ENCODE measurements at places on chromosomes 12 and 14.

GRCh38 chr12:105209091-105209490, 26.9 kb downstream of the APPL2 start:
- DNase-seq = no peak

DNA sequence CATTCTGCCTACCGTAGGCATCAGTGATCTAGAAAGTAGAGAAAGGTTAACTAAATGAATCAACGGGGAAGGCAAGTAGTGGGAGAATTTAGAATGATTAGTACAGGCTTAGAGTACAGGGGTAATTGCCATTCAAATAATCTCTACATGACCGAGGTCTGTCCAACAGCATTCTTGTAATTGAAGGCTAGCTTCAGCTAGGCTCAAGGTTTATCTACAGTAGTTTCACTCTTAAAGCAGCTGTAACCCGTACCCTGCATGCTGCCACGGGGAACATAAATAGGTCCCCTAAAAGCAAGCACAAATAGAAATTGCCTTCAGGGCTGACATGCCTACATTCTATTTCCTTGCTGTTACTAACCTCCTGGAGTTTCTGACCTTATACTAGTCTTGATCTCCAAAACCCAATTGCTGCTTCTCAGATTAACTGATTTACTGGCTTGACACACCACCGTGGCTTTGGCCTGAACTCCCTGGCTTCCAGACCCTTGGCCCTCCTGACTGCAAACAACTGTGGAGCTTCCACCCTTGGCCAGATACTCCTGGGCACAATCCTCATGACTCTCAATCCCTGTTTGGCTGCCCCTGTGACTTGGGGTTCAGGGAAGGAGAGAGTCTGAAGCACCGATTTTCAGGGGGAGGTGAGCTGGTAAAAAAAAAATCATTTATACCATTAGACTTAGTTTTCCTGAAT, 242.1 kb upstream of the FOXN3 start:
- DNase-seq = no peak

GRCh38 chr12:62865937-62866336, 69.0 kb downstream of the PPM1H start:
- no peak for DNase-seq

DNA sequence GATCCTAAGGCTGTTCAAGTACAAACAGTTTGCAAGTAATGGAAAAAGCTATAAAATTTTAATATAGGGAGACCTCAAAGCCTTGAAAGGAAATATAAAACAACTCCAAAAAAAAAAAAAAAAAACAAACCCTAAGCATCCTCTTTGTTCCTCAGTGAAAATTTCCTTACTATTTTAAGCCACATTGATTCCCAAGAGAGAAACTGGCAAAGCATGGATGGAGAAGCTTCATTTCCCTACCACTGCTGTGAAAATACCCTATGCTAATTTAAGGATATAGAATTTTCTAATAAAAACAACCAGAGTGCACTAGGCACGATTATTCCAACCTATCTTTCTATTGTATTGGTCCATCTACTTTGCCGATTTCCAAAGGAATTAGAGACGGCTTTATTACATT, 283.1 kb downstream of the CACNA1C start:
- no peak for DNase-seq

DNA sequence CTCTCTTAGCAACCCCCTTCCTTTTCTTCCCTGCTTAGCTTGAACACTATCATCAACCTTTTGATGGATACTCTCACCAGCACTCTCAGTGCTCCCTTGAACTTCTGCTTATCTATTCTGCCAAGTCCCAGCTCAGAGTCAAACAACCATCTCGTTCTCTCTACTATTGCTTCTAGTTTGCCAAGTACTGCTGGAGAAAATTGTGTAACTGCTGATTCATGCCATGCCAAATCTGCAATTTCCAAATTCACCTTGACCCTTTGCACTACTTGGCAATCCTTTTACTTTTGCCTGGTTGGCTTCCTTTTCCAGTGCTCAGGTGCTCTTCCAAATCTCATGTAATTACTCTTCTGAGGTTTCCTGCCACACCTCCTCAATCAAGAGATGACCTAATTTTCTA, 2.8 kb upstream of the CCDC196 start:
- no peak for DNase-seq

DNA sequence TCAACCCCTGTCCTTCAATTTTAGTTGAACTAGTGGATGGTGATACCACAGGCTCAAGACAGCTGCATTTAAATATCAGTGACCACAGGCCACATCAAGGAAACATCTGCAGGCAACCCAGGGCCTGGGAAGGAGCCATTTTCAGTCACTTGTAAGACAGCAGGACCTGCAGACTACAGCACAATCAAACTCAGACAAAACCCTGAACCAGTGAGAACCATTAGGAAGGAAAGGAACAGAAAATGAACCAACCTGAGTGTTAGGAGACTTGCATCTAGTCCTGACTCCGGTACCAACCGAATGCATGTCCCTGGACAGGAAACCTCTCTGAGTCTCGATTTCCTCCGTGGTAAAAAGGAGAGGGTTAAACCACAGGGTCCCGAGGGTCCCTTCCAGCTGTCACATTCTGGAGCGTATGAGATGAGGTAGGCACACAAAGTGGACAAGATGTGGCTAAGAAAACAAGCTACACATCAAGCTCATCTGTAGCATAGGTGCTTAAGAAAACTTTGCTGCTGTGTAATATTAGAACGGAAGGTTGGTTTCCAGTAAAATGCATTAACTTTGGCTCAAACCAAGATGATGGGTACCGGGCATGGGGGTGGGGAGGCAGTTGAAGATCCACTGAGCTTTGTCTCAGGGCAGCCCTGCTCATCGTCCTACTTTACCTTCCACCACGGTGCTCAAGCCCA, 1.6 kb upstream of the CDKN1B start:
- no peak for DNase-seq

GRCh38 chr12:56189099-56189917, at the start of gene SMARCC2:
TSS of gene SMARCC2 (minus strand) at chr12:56189483. CDS start at chr12:56189461, 22 bp downstream.
- DNase-seq = peak; percentile 76

DNA sequence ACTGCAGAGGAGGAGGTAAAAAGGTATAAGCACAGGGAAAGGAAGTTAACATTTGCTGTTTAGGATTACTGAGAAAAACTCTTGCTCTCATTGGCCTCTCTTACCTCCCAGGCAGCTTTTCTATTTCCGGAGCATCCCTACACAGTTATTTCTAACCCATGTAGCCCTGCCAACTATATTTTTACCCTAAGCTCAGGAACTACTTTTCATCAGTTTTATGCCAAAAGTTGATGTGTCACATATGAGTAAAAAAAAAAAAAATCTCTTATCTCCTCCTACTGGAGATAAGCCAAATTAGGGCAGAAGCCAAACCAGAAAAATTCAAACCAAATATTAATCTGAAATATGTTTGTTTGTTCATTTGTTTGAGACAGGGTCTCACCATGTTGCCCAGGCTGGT, 34.4 kb upstream of the PSMA6 start:
- no peak for DNase-seq

- DNase-seq = no peak
Observed at GRCh38 chr14:93042968-93043940, 72.5 kb downstream of the ITPK1 start.

DNA sequence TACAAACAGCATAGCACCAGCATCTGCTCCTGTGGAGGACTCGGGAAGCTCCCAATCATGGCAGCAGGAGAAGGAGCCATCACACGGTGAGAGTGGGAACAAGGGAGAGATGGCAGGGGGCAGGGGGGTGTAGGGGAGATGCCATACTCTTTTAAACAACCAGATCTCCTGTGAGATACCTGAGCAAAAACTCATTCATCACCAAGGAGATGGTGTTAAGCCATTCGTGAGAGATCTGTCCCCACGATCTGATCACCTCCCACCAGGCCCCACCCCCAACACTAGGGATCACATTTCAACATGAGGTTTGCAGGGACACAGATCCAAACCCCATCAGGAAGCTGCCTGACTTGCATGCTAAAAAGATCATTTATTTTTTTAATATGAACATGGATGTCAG, 499.3 kb downstream of the TMEM132D start:
- no peak for DNase-seq

- no peak for DNase-seq
Observed at GRCh38 chr12:7146228-7146627, 16.1 kb downstream of the CLSTN3 start.

- no peak for DNase-seq
Observed at GRCh38 chr12:53495903-53496751, 3.1 kb downstream of the MAP3K12 start.

DNA sequence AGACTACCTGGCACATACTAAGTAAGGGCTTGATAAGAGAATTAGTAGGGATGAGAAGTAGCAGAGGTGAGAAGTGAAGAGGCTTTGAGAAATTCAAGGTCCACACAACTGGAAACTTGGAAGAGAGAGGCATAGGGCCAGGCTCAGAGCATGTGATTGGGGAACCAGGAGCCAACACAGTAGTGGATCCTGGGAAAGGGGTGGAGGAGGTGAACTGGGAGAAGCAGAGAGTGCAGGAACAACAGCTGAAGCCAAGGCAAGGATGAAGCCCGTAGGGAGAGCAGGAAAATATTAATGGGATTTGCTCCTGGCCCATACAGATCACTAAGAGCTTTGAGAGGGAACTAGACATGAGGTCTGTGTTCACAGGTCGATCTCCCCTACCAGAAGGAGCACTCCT, 1.4 kb upstream of the ITGB7 start:
- DNase-seq = no peak

DNA sequence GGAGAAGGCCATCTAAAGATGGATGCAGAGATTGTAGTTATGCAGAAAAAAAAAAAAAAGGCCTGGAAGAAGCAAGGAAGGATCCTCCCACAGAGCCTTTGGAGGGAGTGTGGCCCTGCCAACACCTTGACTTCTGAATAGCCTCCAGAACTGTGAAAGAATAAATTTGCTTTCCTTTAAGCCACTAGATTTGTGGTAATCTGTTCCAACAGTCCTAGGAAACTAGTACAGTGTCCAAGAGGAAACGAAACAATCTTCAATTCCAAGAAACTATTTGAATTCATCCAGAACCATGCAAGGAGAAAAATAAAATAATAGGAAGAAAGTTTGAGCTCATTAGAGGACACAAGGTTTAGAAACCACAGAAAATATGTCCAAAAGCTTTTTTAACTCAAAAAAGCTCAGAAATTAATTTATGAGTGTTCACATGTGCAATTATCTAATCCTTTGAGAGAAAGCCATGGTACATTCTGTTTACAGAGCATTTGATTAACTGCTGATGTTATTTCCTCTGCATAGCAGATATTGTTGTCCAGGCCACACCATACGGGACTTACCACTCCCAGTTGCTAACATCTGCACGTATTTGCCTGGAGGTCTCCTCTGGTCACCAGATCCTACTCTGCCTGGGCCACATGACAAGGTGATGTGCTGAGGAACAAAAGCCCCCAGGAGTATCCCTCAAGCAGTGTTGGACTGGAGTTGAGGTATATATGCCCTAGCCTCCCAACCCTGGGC, 30.0 kb upstream of the STAB2 start:
- DNase-seq = no peak

DNA sequence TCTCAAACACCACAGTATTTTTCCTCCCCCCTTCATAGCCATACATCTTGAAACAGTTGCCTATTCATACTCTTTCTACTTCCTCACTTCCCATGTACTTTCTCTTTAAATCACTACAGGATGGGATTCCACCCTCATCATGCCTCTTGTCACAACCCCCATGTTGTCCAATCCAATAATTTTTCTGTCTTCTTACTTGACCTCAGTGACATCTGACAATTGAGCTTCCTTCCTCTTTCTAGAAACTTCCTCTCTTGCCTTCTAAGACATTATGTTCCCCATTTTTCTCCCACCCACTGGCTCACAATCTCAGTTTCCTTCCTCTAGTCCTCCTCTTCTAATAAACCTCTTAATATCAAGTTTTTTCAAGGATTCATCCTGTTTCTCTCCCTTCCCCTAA, 5.3 kb downstream of the C2CD5 start:
- DNase-seq = no peak

DNA sequence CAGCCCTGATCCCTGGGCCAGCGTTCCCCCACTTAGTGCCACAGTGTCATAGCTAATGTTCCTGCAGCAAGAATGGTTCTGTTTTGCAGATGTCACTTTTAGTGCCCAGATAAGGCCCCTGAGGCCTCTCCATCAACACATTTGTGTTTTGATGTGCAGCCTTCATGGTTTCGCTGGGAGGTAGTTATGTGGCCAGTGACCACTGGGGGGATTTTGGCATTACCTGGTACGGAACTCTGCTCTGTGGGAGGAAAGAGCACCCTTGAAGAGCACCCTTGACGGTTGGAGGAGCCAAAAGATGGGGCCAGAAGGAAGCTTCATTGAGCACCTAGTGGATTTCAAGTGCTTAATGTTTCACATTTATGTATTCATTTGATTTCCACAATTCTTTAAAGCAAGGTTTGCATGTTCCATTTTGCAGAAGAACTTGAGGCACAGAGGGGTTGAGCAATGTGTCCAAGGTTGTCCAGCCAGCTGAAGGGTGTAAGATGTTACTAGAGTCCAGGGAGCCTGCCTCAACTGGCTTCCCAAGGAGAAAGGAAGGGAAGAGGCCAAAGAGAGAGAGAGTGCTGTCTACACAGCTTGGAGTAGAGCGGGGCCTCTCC, 13.0 kb downstream of the SERPINA11 start:
- DNase-seq = no peak

GRCh38 chr12:106498056-106498455, 84.7 kb upstream of the RFX4 start:
- no peak for DNase-seq
